HFFc6 (cell line): ENCODE measurements at places on chromosomes 11 and 22. TPM values are rescaled to one million over a fixed set of nuclear protein-coding genes. Genes with fewer than 3 reads are reported as not detected.
A peak's percentile ranks its signal among the peaks of the same experiment; 100 is the strongest.

- peaks cover 12% of the 10 kb centered on the region; the same call in 1 of the 2 replicates for H3K36me3 ChIP-seq
- no peak overlapping the region for H3K4me3 ChIP-seq
- no peak overlapping the region for H3K27ac ChIP-seq
- peaks cover 4% of the 10 kb centered on the region for H3K27me3 ChIP-seq
Observed at GRCh38 chr22:25120761-25121212, 78.9 kb upstream of the CRYBB3 start.

DNA sequence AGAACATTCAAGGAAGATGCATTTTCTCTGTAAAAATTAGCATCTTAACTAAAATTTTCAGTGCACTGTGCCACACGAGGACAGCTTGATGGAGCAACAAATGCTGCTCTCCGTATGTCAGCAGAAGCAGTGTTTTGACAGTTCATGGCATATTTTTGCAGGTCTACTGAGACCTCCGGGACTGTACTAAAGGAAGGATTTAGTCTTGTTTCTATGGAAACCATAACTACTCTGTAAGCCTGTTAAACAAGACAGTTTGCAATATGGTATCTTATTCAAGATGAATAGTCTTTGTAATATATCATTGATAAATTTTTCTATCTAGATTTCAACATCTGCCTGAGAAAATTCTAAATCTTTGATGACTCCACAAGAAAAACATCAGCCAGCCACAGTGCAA is 184.0 kb upstream of the GUCY1A2 start:
- H3K27me3 ChIP-seq, result no peaks in the 10 kb centered on the region; the same call in 1 of the 2 replicates
- no peak overlapping the region for H3K4me3 ChIP-seq
- H3K4me1 ChIP-seq, result no peaks in the 10 kb centered on the region
- no peak for DNase-seq
- no peaks in the 10 kb centered on the region for H3K36me3 ChIP-seq

DNA sequence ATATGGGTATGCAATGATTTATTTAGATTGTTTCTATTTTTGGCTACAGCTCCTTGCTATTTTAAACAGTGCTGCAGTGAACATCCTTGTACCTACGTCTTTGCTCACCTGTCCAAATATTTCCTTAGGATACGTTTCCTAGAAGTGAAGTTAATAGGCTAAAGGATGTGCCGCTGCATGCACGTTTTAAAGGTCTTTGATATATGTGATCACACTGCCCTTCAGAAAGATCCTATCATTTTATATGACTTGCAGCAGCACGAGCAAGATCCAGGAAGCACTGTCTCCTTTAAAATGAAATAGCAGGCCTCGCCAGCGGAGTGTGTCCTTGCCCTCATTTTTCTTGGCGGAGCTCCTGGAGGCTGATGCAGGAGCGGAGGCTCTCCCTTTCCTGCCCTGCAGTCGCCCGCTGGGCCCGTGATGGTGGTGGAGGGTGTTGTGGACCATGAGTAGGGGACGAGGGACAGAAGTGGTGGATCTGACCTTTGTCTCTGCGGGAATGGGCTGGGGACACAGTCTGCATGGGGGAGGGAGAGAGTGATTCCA is 19.4 kb downstream of the RPS6KA4 start:
- DNase-seq, result no peak
- no peaks in the 10 kb centered on the region for H3K36me3 ChIP-seq
- no peak overlapping the region for H3K4me3 ChIP-seq
- peaks cover 5% of the 10 kb centered on the region; the same call in 1 of the 2 replicates for H3K27me3 ChIP-seq
- no peaks in the 10 kb centered on the region for H3K4me1 ChIP-seq

DNA sequence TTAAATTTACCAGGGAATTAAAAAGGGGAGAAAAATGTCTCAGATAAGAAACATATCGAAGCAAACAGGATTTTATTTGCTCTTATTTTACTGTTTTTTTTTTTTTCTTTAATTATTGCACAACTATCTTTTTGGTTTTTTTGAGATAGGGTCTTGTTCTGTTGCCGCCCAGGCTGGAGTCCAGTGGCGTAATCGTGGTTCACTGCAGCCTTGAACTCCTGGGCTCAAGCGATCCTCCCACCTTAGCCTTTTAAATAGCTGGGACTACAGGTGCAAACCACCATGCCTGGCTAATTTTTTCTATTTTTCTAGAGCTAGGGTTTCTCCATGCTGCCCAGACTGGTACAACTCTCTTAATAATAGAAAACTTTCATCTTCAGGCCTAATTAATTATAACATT is 32.5 kb downstream of the DRG1 start:
- H3K36me3 ChIP-seq, result peaks cover 36% of the 10 kb centered on the region
- no peaks in the 10 kb centered on the region; the same call in 1 of the 2 replicates for H3K27me3 ChIP-seq
- H3K27ac ChIP-seq, result peak overlapping the region; percentile 10; the same call in 1 of the 2 replicates
- no peak overlapping the region for H3K4me3 ChIP-seq
- no peaks in the 10 kb centered on the region for H3K4me1 ChIP-seq
- DNase-seq, result no peak

- peak overlapping the region; percentile 24; the same call in 1 of the 2 replicates for H3K4me3 ChIP-seq
- H3K27ac ChIP-seq, result no peak overlapping the region
- H3K4me1 ChIP-seq, result no peaks in the 10 kb centered on the region; the same call in 1 of the 2 replicates
- peaks cover 4% of the 10 kb centered on the region; the same call in 1 of the 2 replicates for H3K36me3 ChIP-seq
- DNase-seq, result no peak
Observed at GRCh38 chr22:50599816-50600455, 657 bp upstream of the MAPK8IP2 start.

DNA sequence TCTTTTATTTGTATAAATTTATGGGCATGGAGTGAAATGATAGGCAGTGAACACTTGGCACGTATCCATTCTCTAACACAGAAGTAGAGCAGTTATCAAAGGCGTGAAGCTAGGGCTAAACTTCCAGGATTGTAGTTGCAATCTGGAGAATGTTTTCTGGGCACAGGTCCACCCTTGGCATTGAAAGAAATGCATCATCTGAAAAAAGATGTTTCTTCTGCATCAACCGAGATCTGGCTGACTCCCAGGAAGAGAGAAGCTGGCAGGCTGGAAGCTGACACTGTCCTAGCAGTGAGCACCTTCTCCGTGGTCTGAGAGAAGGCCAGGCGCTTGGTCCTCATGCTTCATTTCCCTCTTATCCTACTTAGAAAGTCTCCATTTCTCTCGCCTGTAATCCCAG is 600.0 kb downstream of the BRD1 start:
- H3K27ac ChIP-seq, result no peak overlapping the region
- peaks cover 4% of the 10 kb centered on the region; the same call in 1 of the 2 replicates for H3K36me3 ChIP-seq
- no peak for DNase-seq
- peaks cover 1% of the 10 kb centered on the region for H3K27me3 ChIP-seq
- H3K4me1 ChIP-seq, result no peaks in the 10 kb centered on the region

DNA sequence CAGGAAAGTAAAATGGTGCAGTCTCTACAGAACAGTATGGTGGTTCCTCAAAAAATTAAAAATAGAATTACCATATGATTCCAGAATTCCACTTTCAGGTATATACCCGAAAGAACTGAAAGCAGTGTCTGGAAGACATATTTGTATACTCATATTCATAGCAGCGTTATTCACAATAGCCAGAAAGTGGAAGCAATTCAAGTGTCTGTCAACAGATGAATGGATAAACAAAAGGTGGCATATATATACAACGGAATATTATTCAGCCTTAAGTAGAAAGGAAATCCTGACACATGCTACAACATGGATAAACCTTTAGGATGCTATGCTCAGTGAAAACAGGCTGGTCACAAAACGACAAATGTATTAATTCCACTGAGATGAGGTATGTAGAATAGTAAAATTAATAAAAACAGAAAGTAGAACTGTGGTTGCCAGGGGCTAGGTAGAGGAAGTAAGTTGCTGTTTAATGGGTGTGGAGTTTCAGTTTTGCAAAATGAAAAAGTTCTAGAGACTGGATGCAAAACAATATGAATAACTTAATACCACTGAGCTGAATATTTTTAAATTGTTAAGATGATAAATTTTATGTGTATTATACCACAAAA is 14.5 kb downstream of the SAA1 start:
- H3K4me1 ChIP-seq, result peaks cover 1% of the 10 kb centered on the region
- H3K27me3 ChIP-seq, result no peaks in the 10 kb centered on the region; the same call in none of the 2 replicates
- no peak for DNase-seq
- no peak overlapping the region for H3K4me3 ChIP-seq

- H3K4me1 ChIP-seq, result no peaks in the 10 kb centered on the region
- H3K27ac ChIP-seq, result no peak overlapping the region
- peaks cover 3% of the 10 kb centered on the region; the same call in 1 of the 2 replicates for H3K27me3 ChIP-seq
- no peak for DNase-seq
Observed at GRCh38 chr11:65204646-65205601, 23.2 kb downstream of the CAPN1 start.

- DNase-seq, result peak; percentile 92
- peak overlapping the region; percentile 93 for H3K27ac ChIP-seq
- H3K27me3 ChIP-seq, result peaks cover 7% of the 10 kb centered on the region; the same call in 1 of the 2 replicates
- H3K4me3 ChIP-seq, result peak overlapping the region; percentile 85
Observed at GRCh38 chr22:17570851-17571631, 7.7 kb downstream of the SLC25A18 start.

GRCh38 chr11:36296884-36297543 is 926 bp downstream of the PRR5L start:
- no peak overlapping the region for H3K27ac ChIP-seq
- peaks cover 9% of the 10 kb centered on the region for H3K4me1 ChIP-seq
- DNase-seq, result peak; percentile 36
- H3K36me3 ChIP-seq, result no peaks in the 10 kb centered on the region
- no peak overlapping the region for H3K4me3 ChIP-seq

DNA sequence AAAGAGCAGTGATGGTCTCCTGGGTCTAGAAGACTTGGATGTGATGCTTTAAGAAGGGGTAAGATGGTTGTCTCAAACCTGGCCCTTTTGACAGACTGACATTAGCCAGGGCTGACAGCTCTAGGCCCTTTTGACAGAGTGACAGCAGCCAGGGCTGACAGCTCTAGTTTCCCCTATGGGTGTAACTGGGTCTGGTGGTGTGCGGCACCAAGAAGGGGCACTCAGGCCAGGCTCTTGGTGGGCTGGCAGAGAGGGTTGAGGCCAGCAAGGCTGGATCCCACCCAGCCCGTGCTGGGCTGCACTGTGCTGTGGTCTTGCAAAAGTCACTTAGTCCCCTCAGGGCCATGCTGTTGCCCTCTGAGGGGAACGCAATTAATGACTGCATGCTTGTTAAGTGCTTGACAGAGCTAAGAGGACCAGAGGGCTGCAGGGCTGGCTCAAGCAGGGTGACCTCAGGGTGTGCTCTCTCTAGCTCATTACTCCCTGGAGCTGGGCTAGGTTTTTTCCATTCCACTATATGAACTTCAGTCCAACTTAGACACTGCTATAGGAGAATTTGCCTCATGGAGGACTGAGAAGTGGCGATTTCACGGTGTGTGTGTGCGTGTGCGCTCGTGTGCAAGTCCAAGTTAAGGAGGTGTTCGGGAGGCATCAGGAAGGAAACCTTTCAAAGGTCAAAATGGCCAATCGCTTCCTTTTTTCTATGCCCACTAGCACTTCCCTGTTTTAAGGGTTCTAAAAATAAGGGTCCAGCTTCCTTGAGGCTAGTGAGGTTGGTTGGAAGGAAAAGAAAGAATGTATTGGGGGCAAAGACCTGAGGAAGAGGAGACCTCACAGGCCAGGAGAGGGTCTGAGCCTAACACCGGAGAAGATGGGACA is 4.4 kb downstream of the UBASH3B start:
- peaks cover 13% of the 10 kb centered on the region for H3K36me3 ChIP-seq
- H3K4me1 ChIP-seq, result peaks cover 78% of the 10 kb centered on the region
- 0 out of 2 replicates have a peak overlapping the region, but pooled peaks have one; percentile 39 for H3K4me3 ChIP-seq
- no peaks in the 10 kb centered on the region; the same call in 1 of the 2 replicates for H3K27me3 ChIP-seq

DNA sequence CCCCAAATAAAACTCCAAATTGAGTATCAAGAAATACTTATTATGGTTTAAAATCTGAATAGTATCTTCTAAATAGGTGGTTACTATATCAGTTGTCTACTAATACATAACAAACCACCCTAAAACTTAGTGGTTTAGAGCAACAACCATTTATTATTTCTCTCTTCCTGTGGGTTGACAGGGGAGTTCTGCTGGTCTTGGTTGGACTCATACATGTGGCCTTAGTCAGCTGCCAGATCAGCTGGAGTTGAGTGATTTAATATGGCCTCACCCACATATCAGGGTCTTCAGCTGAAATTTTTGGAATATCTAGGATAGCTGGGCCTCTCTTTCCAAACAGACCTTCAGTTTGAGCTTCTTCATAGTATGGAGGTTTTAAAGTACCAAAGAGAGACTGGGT is 34.5 kb downstream of the C11orf65 start:
- no peaks in the 10 kb centered on the region for H3K27me3 ChIP-seq
- peaks cover 17% of the 10 kb centered on the region for H3K4me1 ChIP-seq
- peaks cover 8% of the 10 kb centered on the region; the same call in 1 of the 2 replicates for H3K36me3 ChIP-seq
- peak; percentile 10 for DNase-seq
- no peak overlapping the region for H3K4me3 ChIP-seq

DNA sequence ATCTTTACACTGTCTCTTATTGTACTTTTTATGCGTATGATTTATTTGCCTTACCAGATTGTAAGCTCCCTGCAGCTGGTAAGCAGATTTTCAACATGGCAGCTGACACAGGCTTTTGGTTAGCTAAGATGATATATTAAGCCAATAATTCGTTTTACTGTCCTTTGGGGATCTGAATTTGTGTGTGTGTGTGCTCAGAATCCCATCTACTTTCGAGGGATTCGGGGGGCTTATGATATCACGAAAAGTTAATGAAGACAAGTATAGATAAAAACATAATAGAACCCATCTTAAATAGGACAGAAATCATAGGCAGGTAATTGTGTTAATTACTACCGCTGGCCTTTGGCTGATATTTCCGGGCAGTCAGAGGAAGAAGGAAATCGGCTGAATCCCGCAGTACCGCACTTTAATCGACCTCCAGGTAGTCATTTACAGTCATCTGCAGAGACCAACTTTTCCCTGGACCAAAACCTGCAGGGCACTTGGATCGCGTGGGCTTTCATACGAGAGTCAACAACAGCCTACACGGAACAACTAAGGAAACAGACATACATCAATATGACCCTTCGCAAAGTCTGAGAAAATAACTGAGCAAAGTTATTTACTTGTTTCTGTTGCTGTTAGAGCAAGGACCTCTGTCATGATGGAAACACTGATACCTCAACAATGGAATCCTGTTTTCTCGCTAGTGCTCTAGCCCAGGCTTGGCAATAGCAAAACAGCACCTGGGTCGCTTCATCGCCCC is 802 bp downstream of the KBTBD3 start:
- H3K4me3 ChIP-seq, result peak overlapping the region; percentile 93
- DNase-seq, result no peak
- H3K4me1 ChIP-seq, result peaks cover 38% of the 10 kb centered on the region
- peaks cover 10% of the 10 kb centered on the region for H3K36me3 ChIP-seq
- H3K27me3 ChIP-seq, result no peaks in the 10 kb centered on the region
- H3K27ac ChIP-seq, result peak overlapping the region; percentile 92

DNA sequence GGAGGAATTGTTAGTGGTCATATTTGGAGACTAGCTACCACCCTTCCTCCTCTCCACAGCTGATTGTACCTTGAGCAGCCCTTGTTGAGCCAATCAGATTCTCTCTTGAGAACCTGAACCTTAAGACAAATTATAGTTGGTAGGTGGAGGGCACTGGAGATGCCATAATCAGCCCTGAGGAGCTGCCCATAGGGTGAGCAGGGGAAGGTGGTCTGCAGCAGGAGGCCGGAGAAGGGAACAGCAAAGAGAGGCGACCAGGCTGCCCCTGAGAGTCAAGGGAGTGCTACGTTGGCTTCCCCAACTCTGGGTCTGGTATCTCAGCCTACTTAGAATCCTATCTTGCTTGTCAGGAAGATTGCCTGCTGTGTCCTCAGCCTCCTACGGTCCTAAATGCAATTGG is 2.7 kb upstream of the SDF2L1 start:
- DNase-seq, result no peak
- no peak overlapping the region for H3K4me3 ChIP-seq
- no peaks in the 10 kb centered on the region for H3K27me3 ChIP-seq

- H3K27me3 ChIP-seq, result peaks cover 48% of the 10 kb centered on the region
- H3K4me1 ChIP-seq, result no peaks in the 10 kb centered on the region
- DNase-seq, result no peak
- H3K4me3 ChIP-seq, result no peak overlapping the region
- H3K27ac ChIP-seq, result no peak overlapping the region
- H3K36me3 ChIP-seq, result no peaks in the 10 kb centered on the region
Observed at GRCh38 chr11:75246006-75246670, 5.6 kb downstream of the TPBGL start.

Gene POU2AF3
- total RNA-seq, result not detected in 3 replicates

Gene PNPLA3
- 3.0 to 7.2 TPM (median 6.1 TPM) in 3 replicates for total RNA-seq

Gene SESN3
- total RNA-seq, result 0.08 and 0.28 TPM in 2 replicates

Gene SPDYC
- not detected in 2 replicates for total RNA-seq

Gene INSC
- total RNA-seq, result 0.17 to 0.44 TPM (median 0.21 TPM) in 3 replicates

Gene TIMM8B
- 54.7 to 70.0 TPM (median 65.2 TPM) in 3 replicates for total RNA-seq

Gene PANX3
- not detected in 3 replicates for total RNA-seq
